ENCODE measurements at places on chromosomes 3 and 15.

GRCh38 chr3:137987723-137988122, 22.2 kb upstream of the CLDN18 start:
- H3K36me3 ChIP-seq: no peaks in the 10 kb centered on the region
- H3K27ac ChIP-seq: no peak overlapping the region
- no peak overlapping the region for H3K4me3 ChIP-seq
- DNase-seq: no peak
- no peaks in the 10 kb centered on the region for H3K4me1 ChIP-seq
- H3K27me3 ChIP-seq: no peaks in the 10 kb centered on the region

- H3K4me1 ChIP-seq: no peaks in the 10 kb centered on the region
- no peaks in the 10 kb centered on the region for H3K27me3 ChIP-seq
Measured at GRCh38 chr3:187295316-187296034, 3.9 kb upstream of the MASP1 start.

- H3K27ac ChIP-seq: no peak overlapping the region
- H3K36me3 ChIP-seq: no peaks in the 10 kb centered on the region
- no peak overlapping the region for H3K4me3 ChIP-seq
Measured at GRCh38 chr3:46228260-46229242, 13.7 kb upstream of the CCR3 start.

- H3K27me3 ChIP-seq: no peaks in the 10 kb centered on the region
- no peak overlapping the region for H3K27ac ChIP-seq
- H3K36me3 ChIP-seq: no peaks in the 10 kb centered on the region
- no peaks in the 10 kb centered on the region for H3K4me1 ChIP-seq
- no peak overlapping the region for H3K4me3 ChIP-seq
Measured at GRCh38 chr3:150594150-150594549, 9.0 kb upstream of the SELENOT start.

- DNase-seq: no peak
- no peak overlapping the region for H3K27ac ChIP-seq
- H3K36me3 ChIP-seq: no peaks in the 10 kb centered on the region
- no peak overlapping the region for H3K4me3 ChIP-seq
Measured at GRCh38 chr3:71253169-71253568, 330.4 kb downstream of the FOXP1 start.

- H3K4me3 ChIP-seq: no peak overlapping the region
- no peaks in the 10 kb centered on the region for H3K4me1 ChIP-seq
- no peak for DNase-seq
- no peak overlapping the region for H3K27ac ChIP-seq
- H3K27me3 ChIP-seq: no peaks in the 10 kb centered on the region
Measured at GRCh38 chr15:26615188-26615926, 157.5 kb downstream of the GABRB3 start.

- no peaks in the 10 kb centered on the region for H3K36me3 ChIP-seq
- H3K4me1 ChIP-seq: peaks cover 2% of the 10 kb centered on the region
- no peak overlapping the region for H3K27ac ChIP-seq
- H3K27me3 ChIP-seq: no peaks in the 10 kb centered on the region
- peak; percentile 21 for DNase-seq
Measured at GRCh38 chr3:58250093-58250707, 12.6 kb downstream of the ABHD6 start.

DNA sequence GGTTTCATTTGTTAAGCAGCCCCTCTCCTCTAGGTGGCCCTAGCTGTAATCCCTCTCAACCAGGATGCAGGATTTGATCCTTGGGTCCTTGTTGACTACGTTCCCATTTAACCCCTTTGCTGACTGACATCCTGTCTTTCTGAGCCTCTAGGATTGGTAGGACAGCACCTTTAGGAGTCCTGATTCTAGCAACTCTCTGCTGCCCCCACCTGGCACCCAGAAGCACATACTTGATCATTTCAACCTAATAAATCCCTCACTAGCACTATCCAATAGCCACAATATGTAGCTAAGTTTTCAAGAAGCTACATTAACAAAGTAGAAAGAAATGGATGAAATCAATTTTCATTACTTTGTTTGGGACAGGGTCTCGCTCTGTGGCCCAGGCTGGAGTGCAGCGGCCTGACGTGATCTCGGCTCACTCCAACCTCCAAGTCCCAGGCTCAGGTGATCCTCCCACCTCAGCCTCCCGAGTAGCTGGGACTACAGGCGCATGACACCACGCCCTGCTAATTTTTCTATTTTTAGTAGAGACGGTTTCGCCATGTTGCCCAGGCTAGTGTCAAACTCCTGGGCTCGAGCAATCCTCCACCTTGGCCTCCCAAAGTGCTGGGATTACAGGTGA, 28.3 kb downstream of the RSL24D1 start:
- no peak overlapping the region for H3K4me3 ChIP-seq
- H3K36me3 ChIP-seq: no peaks in the 10 kb centered on the region

GRCh38 chr3:30393079-30393478, 213.3 kb upstream of the TGFBR2 start:
- no peak for DNase-seq
- H3K4me3 ChIP-seq: no peak overlapping the region
- no peak overlapping the region for H3K27ac ChIP-seq
- no peaks in the 10 kb centered on the region for H3K4me1 ChIP-seq
- no peaks in the 10 kb centered on the region for H3K27me3 ChIP-seq

- no peaks in the 10 kb centered on the region for H3K27me3 ChIP-seq
- no peak for DNase-seq
- peaks cover 6% of the 10 kb centered on the region for H3K4me1 ChIP-seq
- H3K4me3 ChIP-seq: no peak overlapping the region
Measured at GRCh38 chr3:128404276-128405068, 62.2 kb downstream of the DNAJB8 start.

DNA sequence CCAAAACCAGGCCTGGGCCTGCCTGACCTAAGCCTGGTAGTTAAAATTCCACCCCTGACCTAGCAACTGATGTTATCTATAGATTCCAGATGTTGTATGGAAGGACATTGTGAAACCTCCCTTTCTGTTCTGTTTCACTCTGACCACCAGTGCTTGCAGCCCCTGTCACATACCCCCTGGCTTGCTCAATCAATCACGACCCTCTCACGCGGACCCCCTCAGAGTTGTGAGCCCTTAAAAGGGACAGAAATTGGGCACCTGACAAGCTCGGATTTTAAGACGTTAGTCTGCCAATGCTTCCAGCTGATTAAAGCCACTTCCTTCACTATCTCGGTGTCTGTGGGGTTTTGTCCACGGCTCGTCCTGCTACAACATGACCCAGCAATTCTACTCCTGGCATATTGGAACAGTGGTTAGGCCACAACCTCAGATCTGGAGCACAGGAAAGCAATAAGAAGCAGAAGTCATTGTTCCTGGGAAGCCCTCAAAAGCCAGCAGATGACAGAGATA, 36.7 kb upstream of the LHFPL4 start:
- no peaks in the 10 kb centered on the region for H3K36me3 ChIP-seq
- H3K27me3 ChIP-seq: no peaks in the 10 kb centered on the region
- no peak overlapping the region for H3K27ac ChIP-seq
- H3K4me1 ChIP-seq: no peaks in the 10 kb centered on the region

GRCh38 chr3:53193466-53194209, 32.6 kb downstream of the PRKCD start:
- H3K36me3 ChIP-seq: no peaks in the 10 kb centered on the region
- no peak overlapping the region for H3K27ac ChIP-seq
- H3K4me1 ChIP-seq: peaks cover 12% of the 10 kb centered on the region
- H3K4me3 ChIP-seq: no peak overlapping the region

DNA sequence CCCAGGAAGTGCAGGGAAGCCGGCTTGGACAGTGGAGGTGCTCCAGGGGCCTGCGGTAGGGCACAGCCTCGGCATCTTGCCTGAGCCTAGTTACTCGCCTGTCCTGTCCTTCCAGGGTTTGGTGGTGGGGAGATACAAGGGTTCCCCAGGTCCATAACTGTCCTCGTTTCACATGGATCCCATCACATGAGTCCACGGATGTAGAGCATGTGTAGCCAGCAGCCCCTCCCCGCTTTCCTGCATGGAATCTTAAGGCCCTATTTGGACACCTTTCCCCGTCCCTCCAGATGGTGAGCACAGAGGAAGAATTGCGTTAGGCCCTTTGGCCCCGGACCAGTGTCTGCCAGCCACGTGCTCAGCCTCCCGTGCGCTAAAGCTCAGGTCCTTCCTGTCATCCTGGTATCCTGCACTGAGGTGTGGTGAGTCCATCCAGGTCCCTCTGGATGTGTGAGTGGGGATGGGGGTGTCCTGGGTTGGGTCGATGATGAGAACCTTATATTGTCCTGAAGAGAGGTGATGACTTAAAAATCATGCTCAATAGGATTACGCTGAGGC, 230.4 kb downstream of the SNRPN start:
- H3K4me1 ChIP-seq: no peaks in the 10 kb centered on the region
- no peak overlapping the region for H3K27ac ChIP-seq
- no peak overlapping the region for H3K4me3 ChIP-seq
- no peaks in the 10 kb centered on the region for H3K36me3 ChIP-seq
- H3K27me3 ChIP-seq: no peaks in the 10 kb centered on the region

GRCh38 chr3:184066211-184066610, 13.4 kb downstream of the HTR3C start:
- H3K27me3 ChIP-seq: no peaks in the 10 kb centered on the region
- DNase-seq: no peak
- no peak overlapping the region for H3K27ac ChIP-seq
- no peaks in the 10 kb centered on the region for H3K4me1 ChIP-seq

GRCh38 chr15:82146990-82147461, 101.2 kb upstream of the MEX3B start:
- DNase-seq: no peak
- H3K4me3 ChIP-seq: no peak overlapping the region
- H3K27me3 ChIP-seq: no peaks in the 10 kb centered on the region
- no peak overlapping the region for H3K27ac ChIP-seq

GRCh38 chr3:181442066-181442465, 269.7 kb upstream of the SOX2 start:
- no peak overlapping the region for H3K4me3 ChIP-seq
- H3K27ac ChIP-seq: no peak overlapping the region
- H3K36me3 ChIP-seq: no peaks in the 10 kb centered on the region
- DNase-seq: no peak
- no peaks in the 10 kb centered on the region for H3K4me1 ChIP-seq

DNA sequence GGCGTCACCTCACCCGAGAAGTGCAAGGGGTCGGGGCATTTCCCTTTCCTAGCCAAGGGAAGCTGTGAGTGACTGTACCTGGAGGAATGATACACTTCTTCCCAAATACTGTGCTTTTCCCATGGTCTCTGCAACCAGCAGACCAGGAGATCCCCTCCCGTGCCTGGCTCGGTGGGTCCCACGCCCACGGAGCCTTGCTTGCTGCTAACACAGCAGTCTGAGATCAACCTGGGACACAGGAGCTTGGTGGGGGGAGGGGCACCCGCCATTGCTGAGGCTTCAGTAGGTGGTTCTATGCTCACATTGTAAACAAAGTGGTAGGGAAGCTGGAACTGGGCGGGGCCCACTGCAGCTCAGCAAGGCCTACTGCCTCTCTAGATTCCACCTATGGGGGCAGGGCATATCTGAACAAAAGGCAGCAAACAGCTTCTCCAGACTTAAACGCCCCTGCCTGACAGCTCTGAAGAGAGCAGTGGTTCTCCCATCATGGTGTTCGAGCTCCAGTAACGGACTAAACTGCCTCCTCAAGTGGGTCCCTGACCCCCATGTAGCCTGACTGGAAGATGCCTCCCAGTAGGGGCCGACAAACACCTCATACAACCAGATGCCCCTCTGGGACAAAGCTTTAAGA, 31.4 kb upstream of the ABHD5 start:
- no peak for DNase-seq
- H3K4me3 ChIP-seq: no peak overlapping the region
- no peak overlapping the region for H3K27ac ChIP-seq
- H3K27me3 ChIP-seq: no peaks in the 10 kb centered on the region

DNA sequence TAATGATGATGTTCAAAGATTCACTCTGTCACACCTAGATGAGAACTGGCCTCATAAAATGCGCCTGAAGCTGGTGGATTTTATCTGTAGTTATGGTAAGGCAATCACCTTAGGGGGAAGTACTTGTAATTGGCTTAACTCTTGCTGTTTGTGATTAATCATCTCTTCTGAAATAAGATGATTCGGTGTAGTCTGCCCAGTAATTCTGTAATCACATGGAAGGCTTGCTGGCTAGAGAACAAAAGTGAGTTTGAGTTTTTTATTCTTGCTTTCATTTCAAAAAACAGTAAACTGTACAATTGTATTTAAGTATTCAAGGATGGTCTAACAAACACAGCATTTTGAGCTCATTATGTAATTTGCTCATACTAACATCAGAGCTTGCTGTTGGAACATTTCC, 72.1 kb downstream of the OTOL1 start:
- H3K36me3 ChIP-seq: no peaks in the 10 kb centered on the region
- no peak overlapping the region for H3K27ac ChIP-seq
- no peaks in the 10 kb centered on the region for H3K27me3 ChIP-seq

GRCh38 chr3:58560771-58561311, 16.4 kb downstream of the FAM107A start:
- H3K27ac ChIP-seq: no peak overlapping the region
- H3K36me3 ChIP-seq: no peaks in the 10 kb centered on the region
- DNase-seq: peak; percentile 42

GRCh38 chr3:27939940-27940339, 217.8 kb upstream of the EOMES start:
- DNase-seq: no peak
- H3K27ac ChIP-seq: no peak overlapping the region
- no peak overlapping the region for H3K4me3 ChIP-seq
- H3K4me1 ChIP-seq: no peaks in the 10 kb centered on the region
- H3K27me3 ChIP-seq: no peaks in the 10 kb centered on the region

- DNase-seq: no peak
- peaks cover 3% of the 10 kb centered on the region for H3K4me1 ChIP-seq
- H3K27me3 ChIP-seq: no peaks in the 10 kb centered on the region
- H3K27ac ChIP-seq: no peak overlapping the region
- H3K36me3 ChIP-seq: no peaks in the 10 kb centered on the region
Measured at GRCh38 chr3:190357468-190357867, 30.5 kb upstream of the CLDN16 start.

- no peak overlapping the region for H3K4me3 ChIP-seq
- H3K36me3 ChIP-seq: no peaks in the 10 kb centered on the region
- H3K27me3 ChIP-seq: no peaks in the 10 kb centered on the region
- DNase-seq: peak; percentile 40
Measured at GRCh38 chr3:194879991-194880939, 194.6 kb downstream of the FAM43A start.

- no peaks in the 10 kb centered on the region for H3K36me3 ChIP-seq
- no peaks in the 10 kb centered on the region for H3K27me3 ChIP-seq
- DNase-seq: no peak
- H3K4me1 ChIP-seq: no peaks in the 10 kb centered on the region
- no peak overlapping the region for H3K4me3 ChIP-seq
Measured at GRCh38 chr3:988785-989184, 104.0 kb upstream of the CNTN6 start.

- H3K36me3 ChIP-seq: no peaks in the 10 kb centered on the region
- H3K4me1 ChIP-seq: peaks cover 4% of the 10 kb centered on the region
Measured at GRCh38 chr3:47009225-47010110, 30.0 kb downstream of the NBEAL2 start.

DNA sequence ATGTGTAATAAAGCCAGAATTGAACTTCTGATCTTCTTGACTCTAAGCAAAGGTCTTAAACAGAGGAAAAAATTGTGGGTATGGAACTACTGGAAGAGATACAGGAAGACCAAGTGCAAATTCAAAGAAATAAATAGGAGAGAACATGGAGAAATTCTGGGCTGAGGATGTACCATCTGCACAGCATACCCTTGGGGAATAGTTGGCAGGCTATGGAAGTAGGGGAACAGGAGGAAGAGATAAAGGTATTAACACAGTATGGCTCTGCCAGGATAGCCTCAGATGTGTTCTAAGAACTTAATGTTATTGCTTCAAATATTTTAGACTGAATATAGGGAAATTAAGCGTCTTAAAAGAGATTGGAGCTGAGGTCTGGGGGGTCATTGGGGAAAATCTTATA, 485.4 kb downstream of the CNTN3 start:
- peaks cover 2% of the 10 kb centered on the region for H3K4me1 ChIP-seq
- no peaks in the 10 kb centered on the region for H3K27me3 ChIP-seq
- H3K27ac ChIP-seq: no peak overlapping the region
- no peaks in the 10 kb centered on the region for H3K36me3 ChIP-seq
- no peak overlapping the region for H3K4me3 ChIP-seq

Data from ovary (tissue), 10 donors.